ENCODE measurements at places on chromosomes 3 and 15.

GRCh38 chr3:176961916-176962315 lies 235.4 kb downstream of the TBL1XR1 start:
- no peak for DNase-seq

DNA sequence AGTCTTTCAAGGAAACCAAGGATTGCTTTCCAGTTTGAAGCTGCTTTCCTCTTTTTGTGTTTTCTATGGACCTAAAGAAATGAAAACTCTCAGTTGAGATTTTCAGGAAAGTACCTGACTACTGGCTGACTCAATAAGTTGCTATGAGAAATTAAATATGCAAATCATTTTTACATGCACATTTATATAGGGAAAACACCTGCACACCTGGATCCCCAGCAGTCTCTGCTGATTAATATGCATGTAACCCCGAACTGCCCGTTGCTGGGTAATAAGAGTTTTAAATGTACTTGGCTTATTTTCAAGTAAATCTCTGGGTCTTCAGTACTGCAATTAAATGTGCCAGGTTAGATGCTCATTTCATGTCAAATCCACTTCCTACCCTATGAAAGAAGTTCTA lies 77.2 kb downstream of the KBTBD8 start:
- no peak for DNase-seq

GRCh38 chr3:132346841-132347736 lies 29.9 kb downstream of the ACP3 start:
- DNase-seq, result no peak

GRCh38 chr3:47434849-47435248 lies 40.9 kb downstream of the SCAP start:
- no peak for DNase-seq

DNA sequence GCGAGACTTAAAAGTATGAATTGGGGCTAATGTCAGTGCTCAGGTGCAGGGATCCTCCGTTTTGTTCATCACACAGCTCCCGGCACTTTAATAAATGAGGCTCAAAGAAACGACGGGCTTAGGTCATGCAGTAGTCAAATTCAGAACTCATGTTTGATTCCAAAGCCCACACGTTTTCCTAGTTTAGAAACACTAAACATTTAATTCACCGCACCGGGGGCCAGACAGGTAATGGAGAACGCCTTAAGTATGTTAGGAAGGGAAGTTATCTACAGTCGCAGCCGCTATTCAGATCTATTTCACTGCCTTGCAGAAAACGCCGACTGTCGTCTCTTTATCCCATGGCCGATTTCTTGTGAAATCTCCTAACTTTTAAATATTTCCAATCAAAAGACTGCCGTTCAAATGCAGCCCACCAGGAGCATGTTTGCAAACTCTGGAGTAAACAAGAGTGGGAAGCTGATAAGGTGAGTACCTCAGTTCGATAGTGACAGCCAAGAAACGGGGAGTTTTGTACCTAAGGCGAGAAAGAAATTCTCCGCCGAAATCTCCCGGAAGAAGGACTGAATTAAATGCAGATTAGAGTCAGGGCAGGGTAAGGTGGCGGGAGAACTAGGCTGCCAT lies 569 bp downstream of the HIGD2B start:
- no peak for DNase-seq

DNA sequence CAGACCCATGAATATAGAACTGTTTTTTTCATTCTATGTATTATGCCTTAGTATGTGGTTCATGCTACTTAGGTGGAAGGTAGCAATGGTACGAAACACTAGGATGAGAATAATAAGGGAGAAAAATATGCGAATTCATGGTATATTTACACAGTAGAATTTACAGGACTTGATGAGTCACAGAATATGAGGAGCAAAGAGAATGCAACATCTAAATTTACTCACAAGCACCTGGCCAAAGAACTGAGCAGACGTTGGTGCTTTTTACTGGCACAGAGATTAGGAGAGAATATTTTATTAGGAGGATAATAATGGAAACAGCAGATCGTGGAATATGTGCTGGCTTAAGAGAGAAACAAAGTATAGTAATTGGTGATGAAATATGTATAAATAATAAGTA lies 785.4 kb upstream of the ROBO1 start:
- no peak for DNase-seq

DNA sequence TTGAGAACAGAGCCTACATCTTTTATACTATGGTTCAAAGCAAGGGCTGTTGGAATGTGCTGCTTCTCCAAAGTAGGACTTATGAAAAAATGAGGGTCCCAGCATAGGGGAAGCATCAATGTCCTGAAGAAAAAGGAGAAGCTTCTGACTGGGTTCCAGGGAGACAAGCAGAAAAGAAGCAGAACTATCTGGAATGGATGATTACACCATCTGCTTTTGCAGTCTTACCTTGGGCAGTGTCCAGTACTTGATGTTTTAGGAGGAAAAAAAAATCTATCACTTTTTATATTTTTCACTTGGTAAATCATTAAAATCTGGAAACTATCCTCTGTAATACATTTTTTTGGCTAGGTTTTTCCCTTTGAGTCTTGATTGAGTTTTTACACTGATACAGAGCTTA lies 57.9 kb upstream of the DPH6 start:
- no peak for DNase-seq

DNA sequence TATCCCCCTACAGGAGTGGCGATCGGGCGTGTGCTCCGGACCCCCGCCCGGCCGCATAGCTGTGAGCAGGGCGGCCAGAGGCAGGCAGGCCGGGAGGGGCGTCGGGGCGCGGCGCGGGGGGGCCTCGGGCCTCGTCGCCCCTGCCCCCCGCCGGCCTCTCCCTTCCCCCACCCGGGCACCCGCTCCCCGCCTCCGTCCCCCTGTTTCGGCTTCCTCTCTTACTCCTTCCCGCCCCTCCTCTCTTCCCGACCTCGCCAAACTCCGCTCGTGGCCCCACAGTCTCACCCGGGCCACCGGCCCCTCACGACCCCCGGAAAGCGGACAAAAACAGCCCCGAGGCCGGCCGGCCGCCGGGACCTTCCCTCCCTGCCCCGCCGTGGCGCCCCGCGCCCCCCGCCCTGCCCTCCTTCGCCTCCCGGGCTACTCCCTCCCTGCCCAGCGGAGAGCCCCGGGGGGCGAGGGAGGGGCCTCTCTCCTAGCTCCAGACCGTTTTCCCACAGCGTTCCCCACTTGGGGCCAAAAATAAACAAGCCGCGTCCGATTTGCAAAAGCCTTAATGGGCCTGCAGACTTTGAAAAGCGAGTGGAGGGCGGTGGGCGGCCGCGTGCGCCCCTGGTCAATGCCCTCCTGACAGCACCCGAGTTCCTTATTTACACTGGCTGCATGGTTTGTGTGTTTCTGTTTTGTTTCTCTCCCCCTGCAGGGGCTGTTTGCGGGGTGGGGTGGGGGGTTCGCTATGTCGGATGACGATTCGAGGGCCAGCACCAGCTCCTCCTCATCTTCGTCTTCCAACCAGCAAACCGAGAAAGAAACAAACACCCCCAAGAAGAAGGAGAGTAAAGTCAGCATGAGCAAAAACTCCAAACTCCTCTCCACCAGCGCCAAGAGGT lies 1.0 kb downstream of the UBE2E1 start:
- no peak for DNase-seq

GRCh38 chr3:146256851-146257486 lies 6.1 kb upstream of the PLSCR4 start:
- DNase-seq, result no peak

- no peak for DNase-seq
Observed at GRCh38 chr3:19420159-19420558, 271.8 kb downstream of the KCNH8 start.

DNA sequence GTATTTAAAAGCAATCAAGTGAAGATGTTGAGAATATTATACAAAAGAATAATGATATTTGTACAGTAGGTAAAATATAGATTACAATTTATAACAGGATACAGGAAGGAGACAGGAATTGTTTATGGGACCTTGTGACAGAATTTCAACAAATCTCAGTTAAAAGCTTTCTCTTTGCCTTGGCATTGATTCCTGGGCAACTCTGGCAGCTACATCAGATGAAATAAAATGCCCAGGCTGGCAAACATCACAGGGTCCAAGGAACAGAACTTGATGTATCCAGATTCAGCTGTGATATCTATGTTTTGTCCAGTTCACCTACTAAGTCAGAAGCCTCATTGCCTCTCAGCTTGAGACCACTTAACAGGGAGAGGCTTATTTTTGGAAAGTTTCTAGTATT lies 473.1 kb downstream of the MCTP2 start:
- no peak for DNase-seq

DNA sequence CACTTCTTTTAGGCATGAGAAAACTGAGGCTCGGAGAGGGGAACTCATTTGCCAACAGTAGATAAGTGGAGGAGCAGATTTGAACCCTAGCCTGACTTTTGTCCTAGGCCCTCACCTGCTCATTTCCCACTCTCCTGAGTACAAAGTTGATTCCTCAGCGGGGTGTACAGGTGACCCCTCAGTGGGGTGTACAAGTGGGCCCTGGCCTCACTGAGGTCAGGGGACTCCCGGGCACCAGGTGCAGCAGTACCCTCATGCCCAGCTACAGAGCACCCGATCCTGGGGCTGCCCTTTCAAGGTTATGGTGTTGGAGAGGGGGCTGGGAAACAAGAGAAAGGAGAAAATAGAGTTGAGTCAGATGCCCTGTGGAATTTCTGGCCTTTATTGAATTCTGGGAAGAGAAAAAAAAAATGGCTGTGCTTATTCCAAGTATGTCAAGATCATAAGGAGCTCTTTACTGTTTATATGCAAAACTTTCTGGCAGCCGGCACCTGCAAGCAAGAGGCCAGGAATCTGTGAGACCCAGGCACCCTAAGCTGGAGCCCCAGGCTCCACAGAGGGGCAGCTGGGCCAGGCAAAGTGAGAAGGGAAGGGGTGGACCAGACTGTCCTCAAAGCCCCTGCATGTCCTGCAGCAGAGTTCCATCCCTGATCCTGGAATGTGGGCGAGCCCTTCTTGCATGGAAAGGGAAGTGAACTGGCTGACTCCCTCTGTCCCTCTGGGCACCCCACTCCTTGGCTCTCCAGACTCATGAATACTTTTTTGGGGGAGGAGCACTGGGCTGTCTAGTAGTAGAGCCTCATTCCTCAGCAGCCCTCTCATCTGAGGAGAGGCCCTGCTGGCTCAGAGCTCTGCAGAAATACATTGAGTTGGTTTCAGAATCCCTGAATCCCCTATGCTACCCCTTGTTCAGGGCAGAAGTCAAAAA lies 43.1 kb downstream of the AMOTL2 start:
- DNase-seq, result no peak

DNA sequence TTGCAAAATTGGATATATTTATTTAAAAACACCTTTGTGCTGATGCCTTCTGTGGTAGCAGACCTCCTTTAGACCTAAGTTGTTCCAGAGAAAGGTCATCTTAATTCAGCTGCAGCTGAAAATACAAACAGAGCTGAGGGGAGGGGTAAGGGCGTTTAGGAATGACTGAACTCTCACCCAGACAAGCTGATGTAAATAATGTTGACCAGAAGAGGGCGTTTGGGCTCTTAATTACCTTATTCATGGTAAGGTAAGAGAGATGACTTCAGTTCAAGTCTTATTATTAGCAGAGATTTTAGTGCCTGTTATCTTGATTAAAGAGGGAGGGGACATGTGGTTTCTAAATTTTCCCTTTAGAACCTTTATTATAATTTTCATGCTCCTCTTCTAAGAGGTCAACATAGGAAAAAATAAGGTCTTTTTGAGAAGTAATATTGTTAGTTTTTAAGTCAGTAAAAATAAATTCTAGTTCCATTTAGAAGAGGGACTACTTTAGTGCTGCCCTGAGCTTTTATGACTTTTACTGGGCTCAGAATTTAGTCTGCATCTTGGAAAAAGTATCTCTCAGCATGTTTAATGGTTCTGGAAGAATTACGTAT lies 46.3 kb downstream of the GPR171 start:
- no peak for DNase-seq

GRCh38 chr3:40780925-40781406 lies 256.2 kb downstream of the ZNF621 start:
- DNase-seq, result no peak

DNA sequence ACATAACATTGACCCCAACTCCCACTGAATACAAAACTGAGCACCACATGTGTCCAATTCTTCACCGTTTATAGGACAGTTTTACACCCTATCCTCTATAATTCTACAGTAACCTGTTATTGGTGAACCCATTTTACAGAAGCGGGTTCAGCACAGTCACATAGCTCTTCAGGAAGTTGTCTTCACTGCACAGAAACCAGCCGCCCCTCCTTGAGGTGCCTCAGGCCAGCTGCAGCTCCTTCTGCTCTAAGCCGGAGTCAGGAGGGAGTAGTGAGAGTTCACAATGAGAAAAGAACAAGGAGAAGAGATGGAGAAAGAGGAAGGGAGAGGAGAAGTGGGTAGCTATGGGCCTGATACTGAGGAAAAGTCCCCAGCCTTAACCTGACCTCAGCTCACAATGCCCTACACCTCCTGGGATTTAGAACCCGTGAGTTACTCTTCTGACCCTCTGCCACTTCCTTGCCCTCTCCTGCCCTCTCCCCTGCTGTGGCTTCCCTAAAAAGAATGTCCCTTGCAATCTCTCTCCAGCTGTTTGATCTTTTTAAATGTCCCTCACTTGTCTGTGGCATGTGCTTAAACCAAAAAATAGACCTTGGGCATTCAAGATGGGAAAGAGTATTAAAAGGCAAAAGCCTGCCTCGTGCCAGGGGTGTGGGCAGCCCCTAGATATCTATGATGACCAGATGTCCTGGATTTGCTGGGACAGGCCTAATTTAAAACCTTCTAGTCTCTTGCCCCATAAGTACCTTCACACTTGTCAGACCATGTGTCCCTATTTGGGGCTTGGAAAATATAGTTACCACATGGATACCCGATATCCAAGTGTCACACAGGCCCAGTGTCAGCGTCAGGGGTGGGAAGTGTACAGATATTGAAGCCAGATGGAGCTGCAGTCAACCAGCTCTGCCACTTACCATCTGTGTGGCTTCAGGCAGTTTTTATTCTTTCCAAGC lies 71.3 kb upstream of the HES1 start:
- no peak for DNase-seq

DNA sequence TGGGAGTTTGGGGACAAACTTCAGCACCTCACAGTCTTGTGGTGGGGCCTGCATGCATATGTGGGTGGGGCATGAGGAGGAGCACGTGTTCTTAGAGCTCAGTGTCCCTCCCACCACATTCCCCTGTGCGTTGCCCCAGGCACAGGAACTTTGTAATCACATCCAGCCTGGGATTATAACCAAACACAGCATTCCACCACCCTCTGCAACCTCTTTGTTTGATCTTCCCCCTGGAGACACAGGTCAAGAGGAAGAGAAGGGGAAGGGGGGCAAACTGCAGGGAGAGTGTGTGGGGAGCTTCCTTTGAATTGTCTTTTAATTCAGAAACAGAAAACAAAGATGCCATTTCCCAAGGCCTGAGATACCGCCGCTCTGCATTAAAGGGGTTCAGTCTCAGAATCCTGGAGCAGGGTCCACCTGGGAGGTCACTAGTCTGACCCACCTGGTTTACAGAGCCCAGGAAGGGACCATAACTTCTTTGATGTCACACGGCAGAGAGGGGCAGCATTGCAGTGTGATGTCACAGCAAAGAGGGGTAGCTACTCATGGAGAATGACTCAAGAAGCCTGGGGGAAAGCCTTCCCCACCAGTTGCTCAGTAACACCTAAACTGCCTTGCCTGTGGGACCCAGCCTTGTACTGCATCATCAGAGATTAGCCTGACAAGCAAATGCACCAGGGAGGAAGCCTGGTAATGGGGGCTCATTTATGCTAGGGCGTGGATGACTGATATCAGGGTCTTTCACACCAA lies 106.3 kb upstream of the RNU6-1 start:
- DNase-seq, result no peak
